ENCODE measurements at places on chromosomes 1 and 21.

DNA sequence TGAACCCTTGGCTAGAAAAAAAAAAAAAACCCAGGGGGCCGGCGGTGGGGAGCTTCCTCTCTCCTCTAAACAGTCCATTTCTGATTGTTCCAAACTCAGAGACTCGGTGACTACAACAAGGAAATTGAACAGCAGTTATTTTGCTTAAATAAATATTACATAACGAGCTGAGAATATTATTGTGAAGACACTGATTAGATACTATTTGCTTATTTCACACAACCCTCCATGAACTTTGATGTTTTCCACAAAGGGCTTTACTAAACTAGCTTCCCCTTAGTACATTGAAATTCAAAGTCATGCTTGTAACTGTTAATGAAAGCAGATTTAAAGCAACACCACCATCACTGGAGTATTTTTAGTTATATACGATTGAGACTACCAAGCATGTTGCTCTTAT is at the start of gene CFHR5:
CFHR5 (plus strand) TSS at position 279 of the 400 bp plus-strand sequence; CDS start at position 388, 109 bp downstream.
- DNase-seq, result no peak

DNA sequence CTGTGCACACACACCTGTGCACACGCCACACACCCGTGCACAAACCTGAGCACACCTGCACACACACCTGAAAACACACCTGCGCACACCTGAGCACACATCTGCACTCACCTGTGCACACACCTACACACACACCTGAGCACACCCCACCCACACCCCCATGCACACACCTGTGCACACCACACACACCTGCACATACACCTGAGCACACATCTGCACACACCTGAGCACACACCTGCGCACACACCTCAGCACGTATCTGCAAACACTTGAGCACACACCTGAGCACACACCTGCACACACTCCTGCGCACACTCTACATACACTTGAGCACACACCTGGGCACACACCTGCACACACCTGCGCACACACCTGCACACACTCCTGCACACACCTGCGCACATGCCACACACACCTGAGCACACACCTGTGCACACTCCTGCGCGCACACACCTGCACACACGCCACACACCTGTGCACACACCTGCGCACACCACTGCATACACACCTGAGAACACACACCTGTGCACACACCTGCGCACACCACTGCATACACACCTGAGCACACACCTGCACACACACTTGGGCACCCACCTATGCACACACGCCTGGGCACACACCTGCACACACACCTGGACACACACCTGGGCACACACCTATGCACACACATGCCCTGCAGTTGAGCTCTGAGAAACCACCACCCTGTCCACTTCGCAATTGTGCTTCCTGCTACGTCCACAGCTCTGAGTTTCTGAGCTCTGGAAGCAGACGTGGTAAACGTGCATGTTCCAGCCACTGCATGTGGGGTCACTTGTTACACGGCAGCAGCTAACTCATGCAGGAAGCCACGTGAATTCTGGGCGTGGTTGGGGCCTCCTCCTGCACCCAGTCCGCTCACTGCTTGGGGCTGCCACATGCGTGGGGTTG is 8.0 kb upstream of the C1orf159 start:
- no peak for DNase-seq

DNA sequence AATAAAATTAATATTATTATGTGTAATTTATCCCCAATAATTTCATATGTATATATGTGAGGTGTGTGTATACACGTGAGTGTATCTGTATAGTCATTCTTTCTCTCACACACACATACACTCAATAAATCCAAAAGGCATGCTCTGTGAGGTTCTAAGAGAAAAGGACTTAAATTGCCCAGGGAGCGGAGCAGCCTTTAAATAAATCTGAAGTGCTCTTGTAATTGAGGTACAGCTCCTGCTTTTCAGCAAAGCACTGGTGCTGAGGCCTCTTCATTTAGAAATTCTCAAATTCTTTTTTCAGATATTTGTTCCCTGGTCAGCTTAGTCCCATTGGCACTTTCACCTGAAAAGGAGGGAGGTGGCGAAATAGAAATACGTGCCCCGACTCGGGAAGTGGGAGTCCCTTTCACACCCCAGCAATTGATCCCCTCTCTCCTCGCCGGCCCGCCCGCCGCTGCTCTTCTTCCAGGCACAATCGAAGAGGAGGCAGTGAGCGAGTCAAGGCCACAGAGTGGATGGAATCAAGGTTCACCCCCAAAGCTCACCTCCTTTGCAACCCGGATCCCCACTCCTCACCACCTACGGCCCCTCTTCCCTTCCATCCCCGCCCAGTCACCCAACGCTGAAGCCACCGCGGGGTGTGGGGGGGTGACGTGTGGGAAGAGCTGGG is 944 bp downstream of the PLPPR5 start:
- no peak for DNase-seq

DNA sequence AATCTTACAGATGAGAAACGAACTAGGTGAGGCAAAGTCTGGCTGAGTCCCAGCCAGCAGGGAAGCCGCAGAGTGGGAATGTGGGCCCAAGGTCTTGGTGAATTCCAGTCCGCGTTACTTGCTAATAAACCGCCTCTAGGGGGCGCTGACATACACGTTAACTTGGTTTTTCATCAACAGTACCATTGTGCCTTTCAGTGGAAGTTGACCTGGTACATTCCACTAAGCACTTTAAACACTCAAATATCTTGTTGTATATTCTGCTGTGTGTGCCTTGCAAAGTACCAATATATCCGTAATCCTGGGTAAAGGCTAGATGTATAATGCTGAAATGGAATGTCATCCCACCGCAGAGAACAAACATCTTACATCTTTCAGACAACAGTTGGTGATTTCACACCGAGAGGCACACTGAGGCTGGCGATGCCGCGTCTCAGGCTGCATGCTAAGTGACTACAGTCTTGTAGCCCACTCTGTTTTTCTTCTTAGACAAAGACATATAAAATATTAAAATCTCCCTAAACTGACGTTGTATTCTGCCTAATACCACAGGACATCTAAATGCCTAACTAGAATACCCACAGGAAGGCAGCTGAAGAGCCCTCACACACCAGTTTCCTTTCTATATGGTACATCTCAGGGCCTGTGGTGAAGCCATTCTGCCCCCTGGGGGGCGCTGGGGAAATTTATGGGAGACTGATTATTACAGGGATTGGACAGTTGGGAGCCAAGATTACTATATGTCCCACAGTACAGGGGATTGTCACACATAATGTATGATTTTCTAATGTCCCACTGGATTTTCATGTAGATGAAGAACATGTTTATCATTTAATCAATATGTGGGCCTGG is 49.2 kb upstream of the C1orf198 start:
- peak; percentile 57 for DNase-seq

- DNase-seq, result no peak
These were observed 57.1 kb upstream of the DYNLT5 start for GRCh38 chr1:66695116-66695515.

GRCh38 chr1:175155473-175155856 is 37.1 kb downstream of the KIAA0040 start:
- no peak for DNase-seq

DNA sequence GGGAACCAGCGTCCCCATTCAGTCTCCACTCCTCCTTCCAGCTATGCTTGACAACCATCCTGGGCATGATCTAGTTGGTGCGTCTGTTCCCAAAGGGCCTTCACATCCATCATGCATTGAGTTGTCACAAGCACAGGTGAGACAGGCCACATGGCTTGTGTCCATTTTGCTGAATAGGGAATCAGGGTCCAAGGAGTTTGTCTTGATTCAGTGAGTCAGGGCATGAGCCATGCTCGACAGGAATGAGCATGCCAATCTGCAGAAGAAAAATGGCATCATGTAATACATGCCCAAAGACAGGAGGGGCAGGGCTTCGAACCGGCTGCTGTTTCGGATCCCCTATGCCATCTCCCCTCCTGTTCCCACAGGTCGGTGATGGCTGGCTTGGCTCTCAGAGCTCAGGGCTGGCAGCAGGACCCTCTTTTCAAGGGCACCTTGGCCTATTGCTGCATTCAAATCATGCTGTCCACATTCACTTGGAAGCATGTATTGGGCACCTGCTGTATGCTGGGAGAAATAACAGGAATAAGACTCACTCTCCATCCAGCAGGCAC is 44.5 kb downstream of the PKP1 start:
- DNase-seq, result no peak

- DNase-seq, result no peak
These were observed 119.4 kb upstream of the F3 start for GRCh38 chr1:94660994-94661393.

GRCh38 chr1:54528613-54529012 is 19.4 kb upstream of the ACOT11 start:
- no peak for DNase-seq

DNA sequence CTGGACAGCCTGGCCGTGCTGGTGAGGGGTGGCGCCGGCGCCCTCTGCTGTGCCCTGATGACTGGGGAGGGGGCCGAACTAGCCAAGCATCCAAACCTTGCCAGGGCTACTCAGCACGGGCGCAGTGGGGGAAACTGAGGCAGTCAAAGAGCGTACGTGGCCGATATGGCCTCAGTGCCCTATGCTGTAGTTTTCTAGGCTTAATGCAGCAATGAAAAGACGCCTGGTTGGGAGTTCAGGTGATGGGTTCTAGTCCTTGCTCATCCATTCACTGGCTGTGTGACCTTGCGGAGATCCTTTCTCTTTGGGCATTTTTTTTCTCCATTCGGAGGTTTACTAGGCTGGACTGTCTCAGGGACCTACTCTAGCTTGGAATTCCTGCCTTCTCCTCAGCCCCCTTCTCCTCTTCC is 822 bp downstream of the MTX1 start:
- DNase-seq, result no peak

DNA sequence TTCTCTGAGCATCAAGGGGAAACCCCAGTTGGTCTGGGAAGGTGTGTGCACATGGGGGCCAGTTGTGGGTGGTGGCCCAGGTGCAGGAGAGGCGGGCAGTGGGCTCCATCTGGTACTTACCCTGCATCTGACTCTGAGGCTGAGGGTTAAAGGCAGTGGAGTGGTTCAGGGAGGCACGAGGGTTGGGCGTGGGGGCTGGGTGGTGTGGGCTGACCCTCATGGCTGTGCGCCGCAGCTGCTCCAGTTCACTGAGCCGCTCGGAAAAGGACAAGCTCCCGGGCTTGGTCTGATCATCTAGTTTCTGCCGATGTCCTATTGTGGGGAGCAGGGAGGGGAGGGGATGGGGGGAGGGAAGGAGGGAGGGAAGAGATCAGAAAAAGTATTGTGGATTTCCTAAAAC is 165.5 kb downstream of the CLIC6 start:
- DNase-seq, result no peak

- DNase-seq, result no peak
These were observed 39.6 kb upstream of the ENAH start for GRCh38 chr1:225692517-225692879.
